Caco-2 (cell line): ENCODE measurements at places on chromosomes 3 and 15. TPM values are rescaled to one million over a fixed set of nuclear protein-coding genes. Genes with fewer than 3 reads are reported as not detected.

DNA sequence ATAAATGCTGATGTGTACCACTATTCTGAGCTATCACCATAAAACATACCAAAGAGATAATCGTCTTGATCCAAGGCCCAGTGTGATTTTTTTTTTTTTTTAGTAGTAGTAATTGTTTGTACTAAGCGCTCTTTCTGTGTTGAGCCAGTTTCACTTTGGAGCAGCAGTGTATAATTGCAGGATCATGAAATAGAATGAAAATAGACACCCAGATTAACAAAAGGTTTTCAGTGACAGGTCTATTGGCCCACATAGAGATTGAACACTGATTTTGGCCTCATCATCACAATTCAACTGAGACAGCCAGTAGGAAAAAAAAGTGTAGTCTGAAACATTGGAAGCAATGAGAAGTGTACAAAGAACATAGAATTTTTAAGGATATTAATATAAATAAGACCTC, 749.8 kb downstream of the NAALADL2 start:
- H3K4me3 ChIP-seq, result no peak overlapping the region
- DNase-seq, result no peak

DNA sequence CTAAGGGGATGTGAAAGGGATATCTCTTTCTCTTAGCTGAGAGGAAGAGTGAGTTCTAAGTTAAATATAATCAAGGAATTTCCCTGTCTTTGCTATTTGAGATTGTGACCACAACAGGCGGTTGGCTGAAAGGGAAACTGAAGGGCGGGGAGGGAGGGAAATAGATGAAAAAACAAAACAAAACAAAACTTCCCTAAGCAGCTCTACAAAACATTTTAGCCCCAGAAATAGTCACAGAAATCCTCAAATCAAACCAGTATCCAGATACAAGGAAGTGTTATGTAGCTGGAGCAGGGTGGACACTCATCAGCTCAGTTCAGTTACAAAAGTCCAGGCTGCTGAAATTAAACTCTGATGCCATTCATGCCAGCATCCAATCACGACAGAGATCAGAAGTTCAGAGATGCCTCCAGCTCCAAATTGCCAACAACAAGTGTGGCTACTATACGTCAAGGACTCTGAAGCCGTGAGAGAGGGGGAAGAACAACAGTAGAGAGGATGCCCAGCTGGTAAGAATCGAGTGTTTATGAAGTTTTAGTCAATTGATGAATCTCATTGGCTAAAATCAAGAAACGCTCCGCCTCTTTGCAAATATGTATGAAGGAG, 319 bp upstream of the TP63 start:
- no peak overlapping the region for H3K27ac ChIP-seq
- H3K4me3 ChIP-seq, result no peak overlapping the region
- H3K36me3 ChIP-seq, result no peaks in the 10 kb centered on the region
- H3K4me1 ChIP-seq, result no peaks in the 10 kb centered on the region
- DNase-seq, result no peak

GRCh38 chr15:72534523-72534922, 60.4 kb downstream of the ARIH1 start:
- H3K4me1 ChIP-seq, result no peaks in the 10 kb centered on the region
- no peaks in the 10 kb centered on the region for H3K36me3 ChIP-seq
- no peak for DNase-seq
- H3K27ac ChIP-seq, result no peak overlapping the region
- H3K4me3 ChIP-seq, result no peak overlapping the region
- H3K27me3 ChIP-seq, result no peaks in the 10 kb centered on the region

DNA sequence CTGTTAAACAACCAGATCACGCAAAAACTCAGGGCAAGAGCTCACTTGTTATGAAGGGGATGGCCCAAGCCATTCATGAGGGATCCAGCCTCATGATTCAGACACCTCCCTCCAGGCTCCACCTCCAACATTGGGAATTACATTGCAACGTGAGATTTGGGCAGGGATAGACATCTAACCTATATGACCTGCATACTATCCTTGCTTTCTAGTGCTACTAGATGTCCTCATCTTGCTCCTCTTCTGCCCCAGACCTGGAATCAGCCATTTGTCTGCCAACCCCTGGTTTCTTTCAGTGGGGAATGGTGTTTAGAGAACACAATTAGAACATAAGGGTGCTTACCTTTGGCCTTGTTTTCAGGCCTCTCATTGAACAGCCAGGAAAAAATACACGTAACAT, 63.2 kb downstream of the RPN1 start:
- no peak overlapping the region for H3K4me3 ChIP-seq
- H3K4me1 ChIP-seq, result no peaks in the 10 kb centered on the region
- no peaks in the 10 kb centered on the region for H3K27me3 ChIP-seq
- H3K27ac ChIP-seq, result no peak overlapping the region
- no peak for DNase-seq

- H3K27ac ChIP-seq, result no peak overlapping the region
- no peaks in the 10 kb centered on the region for H3K27me3 ChIP-seq
- peaks cover 10% of the 10 kb centered on the region for H3K4me1 ChIP-seq
- no peak for DNase-seq
- no peaks in the 10 kb centered on the region for H3K36me3 ChIP-seq
- H3K4me3 ChIP-seq, result no peak overlapping the region
These were observed 161.0 kb downstream of the TCF12 start for GRCh38 chr15:57079446-57079845.

DNA sequence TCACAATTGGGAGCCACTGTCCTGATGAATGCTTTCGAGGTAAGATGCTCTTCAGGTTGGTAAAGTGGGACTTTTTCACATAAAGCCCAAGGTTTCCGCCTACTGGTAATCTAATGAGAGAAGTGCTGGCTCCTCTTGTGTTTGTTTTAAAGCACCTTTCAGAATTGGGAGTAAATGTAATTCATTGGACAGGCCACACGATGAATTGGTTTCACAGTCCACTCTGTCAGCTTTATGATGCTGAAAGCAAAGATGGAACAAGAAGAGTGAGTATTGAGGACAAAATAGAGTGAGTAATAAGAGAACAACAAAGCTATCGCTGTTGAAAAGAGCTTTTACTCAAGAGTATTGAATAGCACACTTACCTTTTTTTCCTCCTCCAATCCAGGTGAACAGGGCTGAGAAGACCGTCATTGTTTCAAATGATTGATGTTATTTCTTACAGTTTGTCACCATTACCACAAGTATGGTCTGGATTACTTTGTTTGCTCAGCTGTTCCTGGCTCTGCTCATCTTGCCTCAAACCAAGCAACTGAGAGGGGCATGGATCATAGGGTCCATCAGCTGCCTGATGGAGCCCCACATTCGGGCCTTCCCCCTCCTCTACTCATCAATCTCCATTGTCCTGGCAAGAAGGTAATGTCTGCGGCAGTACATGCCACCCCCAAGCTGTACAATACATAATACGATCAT, 136.1 kb upstream of the CNTN4 start:
- no peaks in the 10 kb centered on the region for H3K36me3 ChIP-seq
- no peak overlapping the region for H3K27ac ChIP-seq
- no peaks in the 10 kb centered on the region; the same call in 1 of the 2 replicates for H3K27me3 ChIP-seq
- H3K4me3 ChIP-seq, result no peak overlapping the region

The CRABP1 gene
- total RNA-seq, result 113 and 116 TPM in 2 replicates

The ACTRT3 gene
- total RNA-seq, result not detected in 2 replicates

The SIDT1 gene
- total RNA-seq, result 0.84 and 1.0 TPM in 2 replicates

The FBN1 gene
- total RNA-seq, result 0.21 and 0.43 TPM in 2 replicates
